ENCODE measurements at places on chromosomes 6 and 20. TPM values are rescaled to one million over a fixed set of nuclear protein-coding genes. Genes with fewer than 3 reads are reported as not detected.
A peak's percentile ranks its signal among the peaks of the same experiment; 100 is the strongest.

- no peak for DNase-seq
These were observed 124.2 kb upstream of the PTPN1 start for GRCh38 chr20:50385733-50386640.

The MAPK13 gene
- total RNA-seq: 72.2 TPM

The HTR1E gene
- 0.17 TPM for total RNA-seq

GRCh38 chr6:157305670-157306653, 17.4 kb downstream of the TMEM242 start:
- no peak for DNase-seq

GRCh38 chr20:7696311-7696710, 243.9 kb downstream of the HAO1 start:
- no peak for DNase-seq

GRCh38 chr6:111367393-111368088, 115.5 kb downstream of the REV3L start:
- DNase-seq: no peak

The ZNF831 gene
- total RNA-seq: 1.4 TPM

GRCh38 chr6:165308926-165309731, at the start of gene C6orf118:
TSS of gene C6orf118 (minus strand) at chr6:165309605. CDS start at chr6:165309586, 19 bp downstream.
- DNase-seq: peak; percentile 40

DNA sequence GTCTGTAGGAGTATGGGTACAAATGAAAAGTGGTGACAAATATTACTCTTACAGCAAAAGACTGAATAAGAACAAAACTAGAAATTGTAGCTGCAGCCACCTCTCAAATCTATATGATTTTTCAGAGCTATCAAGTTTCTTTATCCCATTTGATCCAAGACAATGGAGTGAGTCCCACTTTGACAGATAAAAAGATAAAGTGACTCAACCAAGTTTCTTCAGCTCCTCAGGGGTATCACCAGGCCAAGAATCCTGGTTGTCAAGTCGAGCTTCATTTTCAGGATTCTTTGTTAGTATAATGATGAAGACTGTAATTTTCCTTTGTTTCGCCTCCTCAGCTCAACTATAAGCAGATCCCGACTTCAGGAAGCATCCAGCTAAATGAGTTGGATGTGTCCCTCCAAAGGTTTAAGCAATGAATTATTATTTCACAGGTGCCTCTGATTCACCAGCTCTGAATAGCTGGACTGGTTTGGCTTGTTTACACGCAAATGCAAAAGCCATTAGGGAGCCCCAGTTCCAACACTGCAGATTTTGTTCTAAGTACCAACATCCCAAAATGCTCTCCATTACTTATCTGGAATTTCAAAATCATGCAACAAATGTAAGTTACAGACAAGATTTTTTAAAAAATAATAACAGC, 238.9 kb downstream of the MAFB start:
- DNase-seq: no peak

The FUT9 gene
- total RNA-seq: 0.49 TPM

- no peak for DNase-seq
These were observed 191.6 kb downstream of the ADAT2 start for GRCh38 chr6:143258945-143259344.

- no peak for DNase-seq
These were observed 406.3 kb downstream of the TAF4 start for GRCh38 chr20:61659246-61659993.

The SYS1 gene
- total RNA-seq: 41.3 TPM

- DNase-seq: no peak
These were observed 131.9 kb upstream of the SGK1 start for GRCh38 chr6:134449781-134450180.

DNA sequence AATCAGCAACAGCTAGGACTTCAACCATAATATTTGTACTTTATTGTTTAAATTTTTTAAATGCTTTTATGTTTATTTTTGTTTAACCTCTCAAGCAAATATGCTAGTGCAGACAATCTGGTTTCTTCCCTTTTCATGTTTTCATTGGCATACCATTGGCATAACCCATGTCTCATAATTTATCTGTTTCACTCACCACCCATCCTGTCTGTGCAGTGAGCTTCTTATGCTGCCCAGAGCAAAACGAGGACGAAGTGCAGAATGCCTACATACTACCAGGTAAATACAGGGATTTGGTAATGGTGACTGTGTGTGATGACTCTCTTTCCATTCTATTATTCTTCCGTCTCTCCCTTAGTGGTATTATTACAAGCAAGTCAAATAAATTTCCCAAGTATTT, 361.4 kb upstream of the KCNQ5 start:
- DNase-seq: no peak

DNA sequence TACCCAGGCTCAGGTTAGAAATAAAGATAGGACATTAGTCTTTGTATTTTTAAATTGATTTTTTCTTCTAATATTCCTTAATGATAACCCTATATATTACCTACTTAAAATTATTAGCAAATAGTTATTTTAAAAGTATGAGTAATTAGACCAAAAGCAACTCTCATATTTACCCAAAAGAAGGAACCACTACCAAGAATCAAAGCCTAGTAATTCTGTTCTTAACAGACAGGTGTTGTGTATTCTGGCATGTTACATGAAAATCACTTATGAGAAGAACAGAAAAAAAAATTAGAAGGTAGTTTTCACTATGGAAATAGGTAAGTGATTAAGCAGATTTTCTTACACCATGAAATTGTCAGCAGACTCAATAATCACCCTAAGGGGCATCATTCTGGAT, 105.1 kb downstream of the ATG5 start:
- DNase-seq: no peak

The TSPO2 gene
- 1.0 TPM for total RNA-seq

DNA sequence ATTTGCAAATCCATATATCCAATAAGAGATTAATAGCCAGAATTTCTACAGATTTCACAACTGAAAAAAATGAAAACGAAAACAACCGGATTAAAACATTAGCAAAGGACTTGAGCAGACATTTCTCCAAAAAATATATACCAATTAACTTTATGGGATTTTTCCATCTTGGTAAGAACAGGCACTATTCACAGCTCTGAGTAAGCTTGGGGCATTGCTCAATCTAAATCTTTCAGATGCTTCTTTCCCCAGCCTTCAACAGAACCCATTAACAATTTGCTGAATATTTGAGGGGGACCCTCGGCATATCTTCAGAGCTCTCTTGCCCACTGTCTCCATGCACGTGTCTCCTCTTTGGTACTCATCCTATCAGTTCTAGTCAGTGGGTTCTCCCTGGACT, 111.7 kb upstream of the CD93 start:
- no peak for DNase-seq

- DNase-seq: no peak
These were observed 93.7 kb upstream of the CBLN4 start for GRCh38 chr20:56098981-56099500.

GRCh38 chr6:71299541-71300470, 11.2 kb downstream of the OGFRL1 start:
- no peak for DNase-seq

GRCh38 chr20:34037767-34038166, 44.1 kb downstream of the RALY start:
- DNase-seq: peak; percentile 16

The BPI gene
- 0.72 TPM for total RNA-seq

DNA sequence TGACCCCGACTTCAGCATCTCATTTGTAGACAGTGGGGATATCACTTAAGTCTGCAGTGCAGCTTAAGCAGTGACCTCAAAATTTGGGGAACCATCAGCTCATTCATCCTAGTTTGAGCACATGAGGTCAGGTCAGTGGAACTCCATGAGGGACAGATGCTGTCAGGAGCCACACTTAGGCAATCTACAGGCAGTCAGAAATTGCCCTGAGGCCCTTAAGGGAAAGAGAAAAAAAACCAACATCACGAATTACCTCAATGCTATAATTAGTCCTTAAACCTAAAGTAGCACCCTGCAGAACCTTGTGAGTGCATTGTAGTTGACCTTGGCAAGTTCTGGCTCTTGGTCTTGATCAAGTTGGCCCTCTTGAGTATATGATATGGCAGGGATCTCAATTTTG, 21.1 kb downstream of the TMEM74B start:
- DNase-seq: no peak

DNA sequence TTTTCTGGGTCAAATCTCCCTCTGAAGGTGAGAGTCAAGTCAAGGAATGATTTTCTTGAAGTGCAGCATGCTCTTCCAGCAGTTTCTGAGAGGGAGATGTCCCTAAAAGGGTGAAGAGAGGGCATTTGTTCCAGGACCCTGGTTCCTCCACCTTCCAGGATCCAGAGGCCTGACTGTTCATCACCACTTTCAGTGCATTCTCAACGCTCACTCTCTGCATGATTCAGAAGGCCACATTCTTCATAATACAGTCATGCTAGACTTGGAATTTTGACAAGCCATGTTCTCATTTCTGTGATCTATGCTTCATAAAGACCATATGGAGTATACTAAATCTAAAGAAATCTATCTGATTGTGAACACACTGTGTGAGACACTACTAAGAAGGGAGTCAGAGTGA, 85.1 kb downstream of the PDE7B start:
- DNase-seq: no peak

DNA sequence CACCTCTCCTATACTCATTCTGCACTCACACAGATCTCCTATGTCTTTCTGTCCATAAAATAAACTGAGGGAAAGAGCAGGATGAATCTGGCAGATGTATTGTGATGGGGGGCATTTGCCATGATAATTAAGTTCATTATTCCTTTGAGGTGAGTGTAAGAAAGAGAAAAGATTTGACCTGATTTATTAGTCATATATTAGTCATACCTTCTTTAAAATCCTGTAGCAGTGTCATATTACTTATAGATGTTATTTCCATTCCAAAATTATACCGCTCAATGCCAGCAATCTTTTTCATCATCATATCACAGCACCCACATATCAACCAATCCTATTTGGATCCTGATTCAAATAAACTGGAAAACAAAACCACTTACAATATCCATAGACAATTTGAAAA, 733.3 kb upstream of the SLC35B3 start:
- DNase-seq: no peak

The UBE2C gene
- 2.9 TPM for total RNA-seq

The SAMD10 gene
- total RNA-seq: 12.7 TPM

GRCh38 chr6:166493427-166494100, 92.9 kb downstream of the RAMACL start:
- DNase-seq: no peak

DNA sequence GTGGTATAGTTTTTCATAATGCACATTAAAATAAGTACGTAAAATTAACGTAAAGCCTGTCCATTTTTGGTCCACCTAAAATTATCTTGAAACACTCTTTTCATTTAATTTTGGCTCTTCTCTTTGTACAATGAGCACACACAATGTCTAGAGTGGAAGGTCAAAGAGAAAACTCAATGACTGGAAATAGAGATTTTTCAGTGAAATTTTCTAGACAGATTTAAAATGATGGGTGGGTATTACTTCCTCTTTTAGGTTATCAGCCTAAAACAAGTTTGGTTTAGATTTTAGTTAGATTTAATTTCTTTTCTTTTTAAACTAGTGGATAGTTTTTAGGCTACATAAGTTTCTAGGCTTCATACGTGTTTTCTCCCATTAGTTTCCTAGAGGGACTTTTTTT, 24.9 kb downstream of the DSE start:
- DNase-seq: no peak

GRCh38 chr6:64538722-64539121, 903.1 kb downstream of the PHF3 start:
- no peak for DNase-seq

DNA sequence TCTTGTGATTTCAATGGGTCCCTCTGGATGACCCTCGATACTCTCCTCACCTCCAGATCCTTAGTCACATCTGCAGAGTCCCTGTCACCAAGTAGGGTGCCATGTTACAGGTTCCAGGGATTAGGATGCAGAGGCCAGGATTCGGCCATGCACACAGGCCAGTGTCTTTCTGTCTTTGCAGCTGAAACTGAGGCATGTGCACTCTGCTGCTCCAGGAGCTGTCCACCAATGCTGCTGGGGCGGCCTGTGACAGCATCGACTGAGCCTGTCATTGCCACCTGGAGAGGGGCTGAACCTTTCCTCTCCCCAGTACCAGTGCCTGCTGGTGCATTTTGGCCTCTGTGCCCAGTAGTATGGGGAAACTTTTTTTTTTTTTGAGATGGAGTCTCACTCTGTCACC, 4.4 kb upstream of the RBM38 start:
- no peak for DNase-seq

The C20orf141 gene
- total RNA-seq: not detected

- no peak for DNase-seq
These were observed 14.3 kb downstream of the PHACTR2 start for GRCh38 chr6:143691900-143692636.

The WFDC5 gene
- not detected for total RNA-seq
